ENCODE measurements at places on chromosomes 4 and X.

DNA sequence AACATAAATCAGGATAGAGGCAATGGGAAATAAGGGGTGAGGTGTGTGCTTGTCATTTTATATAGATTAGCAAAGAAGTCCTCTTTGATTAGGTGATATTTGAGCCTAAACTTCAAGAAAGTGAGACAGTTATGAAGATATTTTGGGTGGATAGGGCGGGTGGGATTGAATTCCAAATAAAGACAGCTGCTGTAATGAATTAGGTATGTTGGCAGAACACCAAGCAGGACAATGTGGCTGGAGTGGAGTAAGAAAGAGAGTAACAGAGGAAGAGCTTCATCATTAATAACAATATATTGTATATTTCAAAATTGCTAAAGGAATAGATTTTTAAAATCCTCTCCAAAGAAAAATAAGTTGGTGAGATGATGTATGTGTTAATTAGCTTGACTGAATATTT is 91.0 kb upstream of the CENPE start:
- DNase-seq = no peak

DNA sequence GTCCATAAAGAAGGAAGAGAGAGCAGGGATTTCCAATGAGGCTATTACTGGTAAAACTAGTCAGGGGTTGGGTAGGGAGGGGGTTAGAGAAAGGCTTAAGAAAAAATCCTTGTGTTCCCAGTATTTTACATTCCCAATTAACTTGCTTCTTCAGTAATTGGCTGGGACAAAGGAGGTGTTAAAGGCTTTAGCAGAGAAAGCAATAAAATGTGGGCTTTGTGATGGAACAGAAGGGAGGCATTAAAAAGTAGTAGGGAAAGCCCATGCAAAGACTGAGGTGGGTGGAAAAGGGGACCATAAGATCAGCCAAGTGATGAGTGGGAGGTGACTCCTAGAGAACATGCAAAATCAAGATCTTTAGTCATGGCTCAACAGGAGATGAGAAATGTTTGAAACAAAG is 1467.2 kb downstream of the RPA4 start:
- no peak for DNase-seq

DNA sequence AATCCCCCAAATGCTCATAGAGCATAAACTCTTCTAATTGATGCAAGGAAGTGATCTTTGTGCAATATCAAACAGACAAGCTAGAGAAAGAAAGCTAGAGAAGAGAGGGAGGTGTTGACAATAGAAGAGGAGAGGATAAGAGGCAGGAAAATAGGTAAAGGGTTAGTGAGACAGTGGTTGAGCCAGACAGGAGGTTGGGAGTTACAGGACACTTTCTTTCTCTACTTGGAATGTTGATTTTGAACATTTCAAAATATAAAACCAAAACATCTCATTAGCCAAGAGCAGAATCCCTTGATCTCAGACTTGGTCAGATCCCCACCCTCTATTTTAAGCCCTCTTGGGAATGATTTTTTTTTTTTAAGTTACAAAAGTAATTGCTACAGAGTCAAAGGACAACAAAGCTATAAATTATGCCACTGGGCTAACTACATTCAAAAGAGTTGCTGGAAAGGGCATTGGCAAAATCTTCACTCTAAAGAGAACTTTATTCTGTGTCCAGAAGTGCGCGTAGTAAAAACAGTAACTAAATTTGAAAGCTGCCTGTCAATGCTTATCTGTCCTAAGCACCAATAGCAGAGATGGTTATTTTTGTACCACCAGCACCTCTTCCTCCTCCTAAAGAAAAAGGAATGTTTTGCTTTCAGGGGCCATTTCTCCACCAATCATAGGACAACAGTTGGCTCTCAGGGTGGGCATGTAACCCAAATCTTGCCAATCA is 133.8 kb downstream of the PDGFC start:
- DNase-seq = no peak

- DNase-seq = no peak
Measured at GRCh38 chr4:76083386-76083988, 9.0 kb downstream of the ART3 start.

DNA sequence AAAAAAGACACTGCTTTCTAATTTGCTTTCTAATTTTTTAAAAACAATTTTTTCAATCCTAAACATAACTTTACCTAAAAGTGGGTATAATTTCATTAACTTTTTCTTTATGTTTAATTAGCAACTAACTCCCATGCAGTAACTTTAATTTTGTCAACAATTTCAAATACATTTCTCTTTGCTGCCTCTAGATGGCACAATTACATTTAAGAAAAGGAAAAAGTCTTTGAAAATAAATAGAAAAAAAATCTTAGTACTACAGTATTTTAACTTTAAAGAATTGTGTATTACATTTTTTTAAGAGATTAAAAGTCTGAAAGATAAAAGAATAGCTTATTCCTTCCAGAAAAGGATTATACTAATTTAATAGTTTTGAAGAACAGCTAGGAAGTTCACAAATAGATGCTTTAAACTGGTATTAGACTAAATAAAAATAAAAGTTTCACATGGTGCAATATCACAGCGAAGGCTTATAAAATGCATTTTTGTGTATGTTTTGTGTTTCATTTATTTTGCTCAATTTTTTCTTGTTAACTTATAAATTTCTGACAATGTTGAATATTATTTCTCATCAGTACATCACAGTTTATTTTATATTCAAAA is 105.1 kb downstream of the ADGRA3 start:
- DNase-seq = no peak

DNA sequence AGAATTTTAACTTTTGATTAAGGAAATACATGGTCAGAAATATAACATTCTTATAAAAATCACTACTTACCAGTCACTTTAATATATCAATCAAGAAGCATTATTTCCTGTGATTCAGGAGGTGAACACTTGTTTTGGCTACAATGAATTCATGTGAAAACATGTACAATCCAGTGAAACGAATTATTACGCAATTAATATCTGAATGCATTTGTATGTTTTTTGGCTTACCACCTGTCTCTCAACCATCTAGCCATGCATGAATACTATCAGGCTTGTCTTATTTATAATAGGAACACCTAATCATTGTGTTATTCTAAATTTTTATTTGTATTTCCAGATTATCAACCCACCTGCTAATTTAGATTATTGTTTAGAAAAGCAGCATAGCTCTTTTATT is 44.6 kb upstream of the VCX start:
- no peak for DNase-seq

- no peak for DNase-seq
Measured at GRCh38 chr4:14787221-14787620, 215.1 kb upstream of the CPEB2 start.

GRCh38 chr4:38730830-38731646 is 51.8 kb downstream of the TLR10 start:
- peak; percentile 73 for DNase-seq

DNA sequence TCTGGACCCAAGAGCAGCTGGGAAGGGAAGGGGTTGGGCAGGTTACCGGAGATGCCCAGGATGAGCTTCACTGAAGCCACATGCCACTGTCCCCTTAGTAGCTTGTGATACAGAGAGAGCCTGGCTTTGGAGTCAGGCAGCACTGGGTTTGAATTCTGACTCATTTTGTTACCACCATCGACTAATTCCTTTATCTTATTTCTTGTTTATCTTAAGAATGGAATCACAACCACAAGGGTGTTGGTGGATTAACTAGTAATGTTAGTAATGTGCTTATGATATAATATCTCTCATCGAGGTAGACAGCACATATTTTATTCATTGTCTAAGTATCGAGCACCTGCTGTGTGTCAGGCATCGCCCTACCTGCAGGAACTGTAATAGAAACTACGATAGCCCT is 17.7 kb upstream of the STX18 start:
- DNase-seq = no peak

GRCh38 chrX:119602701-119603255 is 3.4 kb downstream of the NKRF start:
- no peak for DNase-seq

- no peak for DNase-seq
Measured at GRCh38 chr4:119189638-119190037, 22.9 kb upstream of the USP53 start.

DNA sequence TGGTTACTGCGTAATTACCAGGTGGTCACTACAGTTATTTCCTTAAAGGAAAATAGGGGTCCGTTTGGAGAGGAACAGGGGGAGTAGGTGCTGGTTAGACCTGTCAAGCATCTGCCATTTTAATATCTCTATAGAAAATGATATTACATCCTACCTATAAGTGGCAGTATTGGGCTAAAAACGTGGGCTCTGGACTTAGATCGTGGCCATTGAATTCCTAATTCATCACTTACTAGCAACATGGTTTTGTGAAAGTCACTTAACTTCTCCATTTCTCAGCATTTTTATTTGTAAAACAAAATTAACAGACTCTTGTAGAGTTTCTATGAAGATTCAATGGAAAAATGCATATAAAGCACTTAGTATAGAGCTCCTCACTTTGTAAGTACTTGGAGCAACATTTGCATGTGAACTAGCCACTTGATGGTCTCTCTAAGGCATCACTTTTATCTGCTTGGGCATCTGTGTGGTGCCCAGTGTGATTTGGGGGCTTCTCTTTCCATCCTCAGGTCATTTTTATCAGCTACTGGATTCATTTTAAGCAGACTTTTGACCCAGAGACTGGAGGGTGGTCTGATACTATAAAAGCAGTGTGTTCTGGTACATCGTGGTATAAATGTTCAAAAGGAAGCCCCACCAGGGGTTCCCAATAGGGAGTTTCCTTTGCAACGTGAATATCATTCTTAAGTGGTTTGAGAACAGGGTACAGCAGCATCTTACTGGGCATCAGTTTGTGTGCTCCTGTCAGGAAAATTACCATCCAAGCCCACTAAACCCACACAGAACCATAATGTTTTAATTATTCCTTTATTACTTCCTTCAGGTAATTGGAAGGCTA is 42.7 kb upstream of the RASSF6 start:
- no peak for DNase-seq

DNA sequence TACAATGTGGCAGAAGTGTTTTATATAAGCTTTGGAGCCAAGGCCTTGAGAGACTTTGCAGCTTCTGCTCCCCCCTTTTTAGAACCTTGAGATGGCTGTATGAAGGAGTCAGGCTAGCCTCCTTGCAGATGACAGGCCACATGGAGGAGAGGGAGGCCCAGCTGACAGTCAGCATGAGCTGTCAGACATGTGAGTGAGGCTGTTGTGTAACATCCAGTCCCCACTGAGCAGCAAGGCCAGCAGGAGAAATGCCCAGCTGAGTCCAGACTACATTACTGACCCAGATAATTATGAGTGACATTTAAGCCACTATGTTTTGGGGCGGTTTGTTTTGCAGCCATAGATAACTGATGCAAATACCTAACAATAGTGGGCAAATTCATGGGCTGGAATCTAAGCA is 515.3 kb upstream of the ARX start:
- DNase-seq = no peak

GRCh38 chr4:37839426-37839825 is 12.9 kb downstream of the PGM2 start:
- no peak for DNase-seq

GRCh38 chrX:111850975-111851374 is 25.0 kb upstream of the TRPC5OS start:
- DNase-seq = no peak

GRCh38 chrX:154490021-154490413 is 412 bp downstream of the SLC10A3 start:
- DNase-seq = no peak

- no peak for DNase-seq
Measured at GRCh38 chr4:25908491-25908901, 5.5 kb upstream of the SMIM20 start.

- DNase-seq = no peak
Measured at GRCh38 chr4:182680234-182680653, 236.9 kb downstream of the DCTD start.

- no peak for DNase-seq
Measured at GRCh38 chr4:175457956-175458355, 354.1 kb downstream of the GPM6A start.

- no peak for DNase-seq
Measured at GRCh38 chr4:179626687-179627086, 2184.4 kb upstream of the AGA start.

DNA sequence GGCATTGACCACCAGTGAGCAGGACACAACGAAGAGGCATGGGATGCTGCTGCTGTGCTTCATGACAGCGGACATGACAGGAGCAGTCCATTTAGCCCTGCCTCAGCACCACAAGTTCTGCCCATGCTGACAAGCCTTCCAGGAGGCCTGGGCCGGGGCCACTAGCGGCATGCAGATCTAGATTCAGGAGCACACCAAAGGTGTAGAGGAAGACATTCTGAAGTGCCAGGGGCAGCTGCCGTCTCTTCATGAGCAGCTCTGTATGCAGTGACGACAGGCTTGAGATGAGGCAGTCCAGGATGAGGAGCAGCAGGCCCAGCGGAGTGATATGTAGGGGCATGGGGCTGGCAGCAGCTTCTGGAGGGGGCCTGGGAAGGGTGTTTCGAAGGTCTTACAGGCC is 38.5 kb upstream of the SLC4A4 start:
- no peak for DNase-seq

GRCh38 chrX:15686818-15687685 is 22.4 kb upstream of the CLTRN start:
- peak; percentile 19 for DNase-seq

DNA sequence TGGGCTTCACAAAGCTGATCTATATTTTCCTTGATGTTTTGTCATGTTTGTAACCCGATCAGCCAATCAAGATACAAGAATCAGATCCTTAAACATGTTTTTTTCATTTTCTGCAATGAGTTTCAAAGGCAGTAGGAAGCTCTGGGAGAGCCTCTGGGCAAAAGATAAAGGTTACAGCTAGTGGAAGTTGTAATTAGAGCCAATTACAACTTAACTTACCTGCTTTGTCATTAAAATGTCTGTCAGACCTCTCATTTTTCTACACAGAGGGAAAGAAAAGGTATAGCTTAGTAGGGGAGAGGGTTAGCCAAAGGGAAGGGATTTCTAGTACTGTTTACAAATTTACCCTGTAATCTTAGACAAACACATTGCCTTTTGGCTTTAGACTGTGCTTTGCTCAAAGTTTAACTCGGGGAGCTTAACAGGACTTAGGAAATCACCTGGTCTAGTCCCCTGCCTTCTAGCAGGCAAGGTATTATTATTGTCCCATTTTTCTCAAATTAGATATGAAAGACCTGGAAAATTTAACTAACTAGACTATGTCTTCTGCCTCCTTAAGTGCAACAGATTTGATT is 55.8 kb downstream of the FGF16 start:
- no peak for DNase-seq

- no peak for DNase-seq
Measured at GRCh38 chrX:40154250-40154852, 56.6 kb upstream of the BCOR start.

GRCh38 chr4:106318511-106318910 is 2.2 kb downstream of the AIMP1 start:
- no peak for DNase-seq

DNA sequence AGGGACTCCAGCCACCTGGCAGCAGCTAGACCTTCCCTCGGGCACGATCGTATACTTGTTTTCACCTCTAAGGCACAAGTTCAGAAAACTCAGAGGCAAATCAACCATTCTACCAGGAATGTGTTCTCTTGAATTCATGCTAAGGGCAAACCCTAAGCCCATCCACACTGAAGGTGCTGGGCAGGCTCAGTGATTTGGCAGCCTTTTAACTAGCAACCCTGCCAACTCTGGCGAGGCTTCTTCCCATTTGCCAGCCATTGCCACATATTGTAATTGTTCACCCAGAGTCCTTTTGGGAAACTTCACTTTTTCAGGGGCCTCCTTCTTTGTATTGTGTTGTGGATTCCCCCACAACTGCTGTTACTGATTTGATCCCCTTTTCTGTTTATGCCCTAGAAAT is 298.6 kb upstream of the LDB2 start:
- no peak for DNase-seq

Measured in activated T-helper 9 cell treated with anti-CD3 and anti-CD28 coated beads, Interleukin-2, amount 50 U/mL, for 16 hours (primary cell).